ENCODE measurements at places on chromosomes 3 and 15. TPM values are rescaled to one million over a fixed set of nuclear protein-coding genes. Genes with fewer than 3 reads are reported as not detected.

GRCh38 chr3:192847941-192848340, 69.7 kb downstream of the MB21D2 start:
- no peak for DNase-seq

- peak; percentile 89 for DNase-seq
Observed at GRCh38 chr3:155664925-155665695, 79.8 kb downstream of the PLCH1 start.

PPM1L gene
- total RNA-seq, result 37.9 TPM

DNA sequence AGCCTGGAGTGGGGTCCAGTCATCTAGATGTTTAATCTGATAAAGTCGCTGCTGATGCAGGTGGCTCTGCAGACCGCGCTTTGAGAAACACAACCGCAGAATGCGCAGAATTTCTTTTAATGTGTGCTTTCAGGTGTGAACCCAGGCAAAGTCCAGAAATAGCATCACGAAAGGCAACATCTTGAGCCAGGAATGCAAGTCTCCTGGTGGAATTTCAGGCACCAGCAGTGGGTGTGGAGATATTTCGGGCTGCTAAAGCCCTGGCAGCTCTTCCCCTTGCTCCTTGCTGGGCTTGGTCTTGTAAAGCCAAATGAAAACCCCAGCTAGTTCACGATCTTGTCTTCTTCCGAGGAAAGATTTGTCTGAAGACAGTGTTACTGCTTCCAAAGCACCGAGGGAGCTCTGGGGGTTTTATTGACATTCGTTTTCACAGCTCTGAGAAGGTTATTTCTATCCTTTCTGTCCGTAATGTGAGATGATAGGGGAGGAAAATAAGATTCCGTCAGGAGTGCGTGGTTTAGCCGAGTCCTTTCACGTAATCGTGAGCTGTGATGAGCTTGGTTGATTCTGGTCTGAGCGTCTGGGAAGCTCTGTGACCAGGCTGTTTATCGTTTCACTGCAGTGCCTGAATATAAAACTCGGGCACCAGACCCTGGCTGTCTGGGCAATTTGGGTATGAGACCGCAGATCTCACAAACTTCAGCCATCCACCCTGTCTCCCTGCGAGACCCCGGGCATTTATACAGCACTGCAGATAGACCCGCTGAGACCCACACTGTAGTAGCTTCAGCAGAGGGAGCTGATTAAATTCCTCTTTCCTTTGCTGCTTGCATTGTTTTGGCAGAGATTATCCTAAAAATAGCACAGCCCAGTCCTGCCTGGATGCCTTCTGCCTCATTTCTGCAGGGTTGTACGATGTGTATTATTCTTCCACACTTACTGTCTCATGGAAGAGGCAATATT, 67.0 kb upstream of the SLC25A26 start:
- DNase-seq, result no peak

RPL4 gene
- 9,223 TPM for total RNA-seq

PLCB2 gene
- total RNA-seq, result 11.7 TPM

DNA sequence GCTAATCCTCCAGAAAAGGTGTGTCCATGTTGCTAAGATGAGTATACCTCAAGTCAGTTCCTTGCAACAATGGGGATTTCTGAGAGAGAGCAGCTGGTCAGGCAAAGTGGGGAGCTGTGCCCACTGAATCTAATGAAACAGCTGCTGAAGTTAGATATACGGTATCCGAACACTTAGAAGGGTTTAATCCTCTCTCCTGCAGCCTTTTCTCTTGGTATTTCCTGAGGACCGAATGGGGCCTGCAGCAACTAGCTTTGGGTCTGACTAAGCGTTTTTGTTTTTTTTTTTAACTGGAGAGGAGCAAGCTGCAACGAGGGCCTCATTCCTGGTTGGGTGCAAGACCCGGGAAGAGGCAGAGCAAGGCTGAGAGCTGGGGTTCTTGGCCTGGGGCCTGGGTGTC, 37.6 kb upstream of the BNC1 start:
- no peak for DNase-seq

DNA sequence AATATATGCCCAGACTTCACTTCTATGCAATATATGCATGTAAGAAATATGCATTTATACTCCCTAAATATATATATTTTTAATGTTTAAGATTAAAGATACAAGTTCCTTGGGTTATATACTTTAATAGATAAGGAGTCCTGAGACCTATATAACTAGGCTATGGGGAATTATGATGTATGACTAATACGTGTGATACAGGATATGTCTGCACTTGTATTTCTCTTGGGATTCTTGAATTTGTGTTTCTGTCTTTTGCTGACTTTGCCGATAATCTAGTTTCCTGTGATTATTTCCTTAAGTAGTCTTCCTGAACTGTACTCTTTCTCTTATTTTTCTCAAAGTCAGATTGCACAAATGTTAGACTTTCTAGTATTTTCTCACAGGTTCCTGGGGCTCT, 109.6 kb downstream of the PIK3CB start:
- DNase-seq, result no peak

- DNase-seq, result no peak
Observed at GRCh38 chr3:162021206-162021605, 524.6 kb downstream of the OTOL1 start.

DLL4 gene
- total RNA-seq, result 5.4 TPM

Data from sigmoid colon (tissue), 7 donors.